ENCODE measurements at places on chromosomes 5 and 9.
A peak's percentile ranks its signal among the peaks of the same experiment; 100 is the strongest.

- no peak for DNase-seq
These were observed 36.9 kb downstream of the SGCD start for GRCh38 chr5:156363861-156364260.

DNA sequence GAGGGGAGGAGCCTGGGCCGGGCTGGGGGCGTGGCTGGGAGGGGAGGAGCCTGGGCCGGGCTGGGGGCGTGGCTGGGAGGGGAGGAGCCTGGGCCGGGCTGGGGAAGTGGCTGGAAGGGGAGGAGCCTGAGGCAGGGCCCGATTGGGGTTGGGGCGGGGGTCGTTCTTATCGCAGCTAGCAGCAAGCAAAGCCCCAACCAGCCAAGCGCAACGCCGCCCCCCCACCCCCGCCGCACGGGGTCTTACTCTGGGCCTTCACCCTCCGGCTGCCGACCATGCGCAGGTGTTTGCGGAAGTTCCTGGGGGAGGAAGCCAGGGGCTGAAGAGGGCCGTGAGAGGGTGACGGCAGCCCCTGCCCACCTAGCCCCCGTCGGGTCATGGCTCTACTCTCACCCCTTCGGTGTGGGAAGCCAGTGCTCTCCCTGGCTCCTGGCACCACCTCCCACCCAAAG lies 5.0 kb downstream of the NSMF start:
- no peak for DNase-seq

- DNase-seq = no peak
These were observed 64.3 kb upstream of the GARNL3 start for GRCh38 chr9:127200106-127200862.

- DNase-seq = no peak
These were observed 34.0 kb downstream of the TNFSF15 start for GRCh38 chr9:114771889-114772288.

DNA sequence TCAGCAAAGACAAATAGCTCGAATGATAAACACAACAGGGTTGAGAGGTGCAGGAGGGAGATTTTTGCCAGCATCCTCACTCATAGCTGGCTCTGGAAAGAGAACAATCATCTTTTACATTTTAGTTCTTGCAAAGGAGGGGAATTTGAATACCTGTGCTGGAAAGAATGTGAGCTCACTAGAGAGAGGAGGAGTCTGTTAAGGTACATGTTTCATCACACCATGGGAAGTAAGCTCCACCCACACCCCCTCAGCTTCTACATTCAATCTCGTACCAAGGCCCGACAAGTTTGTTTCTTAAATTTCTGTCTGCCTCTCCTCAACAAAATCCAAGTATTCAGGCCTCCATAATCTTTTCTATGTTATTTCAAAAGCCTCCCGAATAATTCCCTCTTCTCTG lies 254.6 kb downstream of the BRINP1 start:
- DNase-seq = no peak

- no peak for DNase-seq
These were observed 276.0 kb upstream of the DAP start for GRCh38 chr5:11037080-11037479.

- no peak for DNase-seq
These were observed 129.4 kb downstream of the C9orf152 start for GRCh38 chr9:110078604-110079003.

DNA sequence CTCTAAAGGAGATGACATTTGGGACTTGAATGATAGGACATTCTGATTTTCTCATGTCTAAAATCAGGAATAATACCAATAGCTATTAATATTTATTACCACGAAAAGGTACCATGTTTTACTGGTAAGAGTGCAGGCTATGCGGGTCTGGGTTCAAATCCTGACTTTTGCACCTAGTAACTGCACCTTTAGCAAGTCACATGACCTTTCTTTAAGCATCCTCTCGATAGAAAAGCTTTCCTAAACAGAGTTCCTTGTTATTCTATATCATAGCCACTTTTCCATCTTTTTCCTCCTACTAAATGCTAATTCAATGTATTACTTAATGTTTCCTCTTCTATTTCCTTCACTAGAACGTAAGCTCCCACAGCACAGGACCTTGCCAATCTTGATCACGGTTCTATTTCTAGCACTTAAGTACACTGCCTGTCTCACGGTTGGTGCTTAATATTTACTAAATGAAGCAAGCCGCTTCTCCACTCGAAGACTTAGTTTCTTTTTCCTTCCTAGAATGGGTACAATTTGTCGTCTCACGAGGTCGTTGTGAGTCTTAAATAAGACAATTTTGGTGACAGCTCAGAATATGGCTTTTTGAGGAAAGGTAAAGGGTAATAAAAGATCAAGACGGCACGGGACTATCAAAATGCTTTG lies 816 bp downstream of the RBM18 start:
- DNase-seq = no peak

- no peak for DNase-seq
These were observed 19.0 kb upstream of the SMAD5 start for GRCh38 chr5:136113606-136114005.

GRCh38 chr9:102479191-102479590 lies 515.9 kb upstream of the CYLC2 start:
- no peak for DNase-seq

GRCh38 chr9:37989701-37990100 lies 79.3 kb downstream of the SHB start:
- DNase-seq = no peak

- DNase-seq = no peak
These were observed 221.3 kb downstream of the NPR3 start for GRCh38 chr5:32932241-32932935.

GRCh38 chr5:66255714-66256113 lies 111.6 kb downstream of the SREK1 start:
- no peak for DNase-seq

DNA sequence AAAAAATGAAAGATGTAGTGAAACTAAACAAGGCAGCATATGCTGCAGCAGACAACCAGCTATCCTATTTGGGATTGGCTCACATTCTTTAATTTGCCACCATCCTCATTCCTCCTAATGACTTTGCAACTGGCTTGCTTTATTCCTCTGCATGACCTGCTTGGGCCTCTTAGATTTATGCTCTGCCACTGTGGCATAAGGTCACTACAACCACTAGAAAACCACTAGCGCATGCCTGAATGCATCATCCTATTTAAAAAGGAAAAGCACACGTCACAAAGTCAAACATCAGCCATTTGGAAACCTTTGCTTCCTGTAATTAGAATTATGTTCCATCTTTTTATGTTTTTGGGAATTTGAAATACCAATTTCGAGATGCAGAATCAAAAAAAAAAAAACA lies 40.8 kb upstream of the CCDC152 start:
- DNase-seq = no peak

- DNase-seq = no peak
These were observed 43.3 kb downstream of the TLR4 start for GRCh38 chr9:117747386-117747970.

GRCh38 chr5:148374690-148375360 lies 8.9 kb upstream of the FBXO38 start:
- DNase-seq = peak; percentile 71

GRCh38 chr9:69030851-69031645 lies 4.5 kb upstream of the FXN start:
- no peak for DNase-seq

DNA sequence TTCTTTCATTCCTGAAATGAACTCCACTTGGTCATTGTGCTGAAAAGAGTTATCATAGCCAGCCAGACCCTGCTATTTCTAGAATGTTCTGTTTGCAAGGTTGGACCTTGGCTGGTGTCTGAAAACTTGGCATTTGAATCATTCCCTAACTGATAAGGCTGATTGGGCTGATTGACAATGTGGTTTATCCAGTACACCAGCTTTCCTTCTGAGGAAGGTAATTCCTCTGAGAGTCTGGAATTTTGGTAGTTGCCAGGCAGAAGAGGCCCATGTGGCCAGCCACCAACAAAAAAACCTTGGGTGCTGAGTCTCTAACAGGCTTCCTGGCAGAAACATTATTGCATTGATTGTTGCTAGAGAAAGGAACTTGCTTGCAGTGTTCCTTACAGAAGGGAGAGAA lies 15.3 kb downstream of the SEC61B start:
- DNase-seq = no peak

- DNase-seq = no peak
These were observed 42.3 kb downstream of the MACROH2A1 start for GRCh38 chr5:135356522-135357318.

DNA sequence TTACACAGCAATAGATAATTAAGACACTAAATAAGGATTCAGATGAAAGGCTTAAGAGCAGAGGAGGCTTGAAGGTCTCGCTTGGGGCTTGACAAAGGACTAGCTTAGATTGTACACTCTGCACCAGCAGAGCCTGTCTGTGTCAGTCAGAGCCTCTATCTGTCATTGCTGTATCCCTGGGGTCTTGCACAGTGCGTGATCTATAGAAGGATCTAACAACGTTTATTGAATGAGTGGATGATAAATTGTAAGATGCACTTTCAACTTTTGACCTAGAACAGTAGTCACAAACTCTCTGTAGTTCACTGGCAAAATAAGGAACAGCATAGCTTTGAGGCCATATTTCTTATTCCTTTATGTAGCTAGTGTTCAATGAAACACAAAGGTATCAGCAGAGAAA lies 173.5 kb downstream of the ENTREP1 start:
- DNase-seq = no peak

DNA sequence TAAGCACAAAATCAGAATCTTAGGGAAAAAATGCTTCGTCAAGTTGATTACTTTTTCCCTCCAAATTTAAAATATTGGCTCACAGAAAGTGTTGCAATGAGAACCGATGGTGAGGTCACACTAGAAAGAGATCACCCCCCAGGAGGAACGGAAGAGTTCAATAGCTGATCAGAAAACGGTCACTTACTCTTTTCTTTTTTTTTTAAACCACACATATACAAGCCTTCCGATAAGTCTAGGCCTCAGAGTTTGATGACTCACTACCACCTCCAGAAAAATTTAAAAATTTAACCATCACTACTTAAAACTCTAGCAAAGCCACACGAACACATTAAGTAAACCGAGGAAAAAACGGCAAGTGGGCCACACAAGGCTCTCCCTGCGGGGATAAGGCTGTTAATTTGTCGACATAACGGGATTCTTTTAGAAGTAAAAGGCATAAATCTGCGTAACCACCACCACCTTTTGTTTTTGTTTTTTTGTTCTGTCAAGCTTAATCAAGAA lies 1.2 kb downstream of the SURF4 start:
- no peak for DNase-seq

DNA sequence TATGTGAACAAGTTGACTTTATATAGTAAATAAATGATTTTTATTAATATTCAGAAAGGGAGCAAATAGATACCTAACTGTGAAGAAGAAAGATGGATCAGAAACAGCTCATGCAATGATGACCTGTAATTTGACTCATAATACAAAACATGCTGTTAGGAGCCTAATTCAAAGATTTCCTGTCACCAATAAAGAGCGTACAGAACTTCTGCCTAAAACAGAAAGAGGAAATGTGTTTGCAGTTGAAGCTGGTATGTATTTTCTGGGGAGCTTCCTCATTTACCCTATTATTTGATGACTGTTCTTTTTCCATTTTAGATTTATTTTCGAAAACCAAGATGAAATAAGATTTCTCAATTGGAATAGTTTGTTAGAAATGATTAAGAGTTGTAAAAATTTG lies 11.4 kb downstream of the YTHDC2 start:
- DNase-seq = no peak

DNA sequence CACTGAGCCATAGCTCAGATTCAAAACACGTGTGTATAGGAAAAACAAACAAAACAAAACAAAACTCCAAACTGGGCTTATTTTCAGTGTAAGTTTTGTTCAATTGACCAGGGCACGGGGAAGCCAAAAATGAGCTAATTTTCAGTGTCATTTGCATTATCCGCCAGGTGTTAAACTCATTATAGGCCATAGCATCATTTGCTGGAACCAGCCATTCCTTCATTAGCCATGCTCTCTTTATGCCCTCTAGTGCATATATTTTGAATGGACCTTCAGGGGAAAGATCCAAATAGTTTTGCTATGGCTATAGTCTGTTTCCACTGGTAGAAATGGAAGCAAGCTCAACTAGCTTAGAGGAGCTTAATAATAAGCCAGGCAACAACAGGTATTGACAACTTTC lies 1205.2 kb upstream of the DMAC1 start:
- DNase-seq = no peak

- no peak for DNase-seq
These were observed 25.3 kb downstream of the SMU1 start for GRCh38 chr9:33051144-33051543.

DNA sequence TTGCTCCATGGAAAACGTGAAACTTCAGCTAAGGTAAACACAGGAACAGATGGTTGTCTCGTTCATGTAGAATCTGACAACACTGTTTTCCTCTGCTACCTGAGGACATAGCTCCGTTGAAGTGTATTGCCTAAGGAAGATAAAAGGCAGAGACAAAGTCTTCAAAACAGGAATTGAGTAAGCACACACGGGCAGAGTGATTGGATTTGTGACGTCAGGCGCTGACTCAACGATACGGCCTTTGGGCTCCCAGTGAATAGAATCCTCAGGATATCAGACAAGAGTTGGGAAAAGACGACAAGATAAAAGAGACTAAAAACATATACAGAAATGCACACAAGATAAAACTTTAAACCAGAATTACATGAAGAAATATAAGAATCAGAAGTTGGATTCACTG lies 787.1 kb upstream of the CTNND2 start:
- DNase-seq = no peak

GRCh38 chr5:96823900-96824380 lies 16.2 kb upstream of the ERAP1 start:
- no peak for DNase-seq

DNA sequence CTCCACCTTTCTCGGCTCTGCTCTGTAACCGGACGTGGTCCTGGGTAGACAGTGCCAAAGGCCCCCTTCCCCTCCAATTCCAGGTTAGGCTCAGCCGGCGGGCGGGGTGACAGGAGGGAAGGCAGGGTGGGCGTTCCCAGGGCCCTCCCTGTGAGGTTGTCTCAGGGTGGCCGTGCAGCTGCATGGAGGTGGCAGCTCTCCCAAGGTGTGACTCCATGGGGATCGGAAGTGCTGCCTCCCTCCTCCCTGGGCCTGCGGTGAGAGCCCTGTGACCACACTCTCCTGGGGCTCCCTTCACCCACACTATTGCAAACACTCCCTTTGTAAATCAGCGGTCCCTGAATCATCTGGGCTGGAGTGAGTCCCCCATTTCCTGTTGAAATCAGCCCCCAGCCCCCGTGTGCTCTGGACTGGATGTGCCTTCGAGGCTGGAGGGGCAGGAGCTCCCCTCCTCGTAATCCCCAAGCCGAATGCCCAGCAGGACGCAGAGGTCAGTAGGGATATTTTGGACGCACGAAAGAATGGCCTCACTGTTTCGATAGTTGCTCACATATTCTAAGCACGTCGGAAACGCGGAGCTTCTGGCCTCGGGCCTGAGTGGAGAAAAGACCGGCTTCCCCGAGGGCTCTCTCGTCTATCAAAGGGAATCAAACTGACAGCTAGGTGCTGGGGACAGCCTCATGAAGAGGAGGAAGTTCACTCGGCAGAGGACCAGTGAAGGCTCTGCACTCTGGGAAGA lies 107.6 kb upstream of the COL5A1 start:
- DNase-seq = no peak
